CD8-positive, alpha-beta memory T cell (primary cell): ENCODE measurements at places on chromosomes 7 and 10. TPM values are rescaled to one million over a fixed set of nuclear protein-coding genes. Genes with fewer than 3 reads are reported as not detected.

DNA sequence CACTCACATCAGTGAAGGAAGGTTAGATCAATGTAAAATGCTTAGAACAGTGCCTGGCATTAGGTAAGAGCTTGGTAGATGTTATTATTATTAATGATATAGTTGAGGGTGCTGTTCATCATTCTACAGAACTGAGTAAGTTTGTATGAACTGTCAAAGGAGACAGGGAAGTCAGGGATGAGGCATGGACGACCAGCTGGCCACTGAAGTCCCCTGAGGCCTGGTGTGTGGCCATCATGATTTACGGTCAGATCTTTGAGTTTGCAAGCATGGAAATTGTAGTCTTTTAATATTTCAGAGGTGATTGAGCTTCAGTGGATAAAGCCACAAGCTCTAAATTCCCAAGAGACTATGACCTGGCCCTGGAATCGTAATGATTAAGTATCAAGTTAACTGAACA is 6.9 kb downstream of the ARMC3 start:
- H3K4me3 ChIP-seq: no peak overlapping the region
- H3K27me3 ChIP-seq: no peaks in the 10 kb centered on the region
- no peaks in the 10 kb centered on the region for H3K4me1 ChIP-seq
- no peak overlapping the region for H3K27ac ChIP-seq
- no peak for DNase-seq

- DNase-seq: no peak
- H3K36me3 ChIP-seq: no peaks in the 10 kb centered on the region
- no peak overlapping the region for H3K27ac ChIP-seq
- no peak overlapping the region for H3K4me3 ChIP-seq
These were observed 83.5 kb downstream of the SGMS1 start for GRCh38 chr10:50540069-50540825.

DNA sequence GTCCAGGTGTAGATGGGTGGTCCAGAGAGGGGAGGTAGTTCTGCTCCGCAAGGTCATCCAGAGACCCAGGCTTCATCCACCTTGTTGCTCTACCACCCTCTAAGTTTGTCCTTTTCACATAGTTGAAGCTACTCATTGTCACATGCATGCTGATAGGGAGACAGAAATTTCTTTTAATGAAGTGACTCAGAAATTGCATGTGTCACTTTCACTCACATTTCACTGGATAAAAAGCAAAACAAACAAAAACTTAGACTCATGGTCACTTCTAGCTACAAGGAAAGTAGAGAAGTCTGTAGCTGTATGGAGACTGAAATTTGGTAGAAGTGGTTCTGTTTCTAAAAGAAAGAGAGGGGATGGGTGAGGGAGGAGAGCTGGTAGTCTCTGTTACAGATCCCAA is 161.9 kb downstream of the SORCS3 start:
- H3K27ac ChIP-seq: no peak overlapping the region
- H3K4me3 ChIP-seq: no peak overlapping the region
- no peaks in the 10 kb centered on the region for H3K27me3 ChIP-seq
- H3K36me3 ChIP-seq: no peaks in the 10 kb centered on the region
- no peak for DNase-seq

Gene SPDYE5
- total RNA-seq: not detected

Gene UPK3B
- 0.42 TPM for total RNA-seq

- DNase-seq: no peak
- H3K36me3 ChIP-seq: no peaks in the 10 kb centered on the region
- H3K27me3 ChIP-seq: no peaks in the 10 kb centered on the region
- no peak overlapping the region for H3K27ac ChIP-seq
These were observed 4.7 kb upstream of the FRMPD2 start for GRCh38 chr10:48279081-48279751.

Gene LRGUK
- 0.18 TPM for total RNA-seq

- H3K27ac ChIP-seq: no peak overlapping the region
- H3K36me3 ChIP-seq: peaks cover 4% of the 10 kb centered on the region
- DNase-seq: peak; percentile 9
- no peaks in the 10 kb centered on the region for H3K27me3 ChIP-seq
These were observed 37.9 kb downstream of the VOPP1 start for GRCh38 chr7:55534262-55534915.

GRCh38 chr10:103772096-103772845 is 83.1 kb downstream of the SH3PXD2A start:
- H3K4me1 ChIP-seq: peaks cover 15% of the 10 kb centered on the region
- H3K36me3 ChIP-seq: no peaks in the 10 kb centered on the region
- peak overlapping the region; percentile 57 for H3K27ac ChIP-seq
- H3K4me3 ChIP-seq: peak overlapping the region; percentile 82
- H3K27me3 ChIP-seq: no peaks in the 10 kb centered on the region

- H3K4me3 ChIP-seq: no peak overlapping the region
- no peaks in the 10 kb centered on the region for H3K36me3 ChIP-seq
- H3K4me1 ChIP-seq: no peaks in the 10 kb centered on the region
These were observed 288.6 kb upstream of the PHF14 start for GRCh38 chr7:10685040-10685439.

Gene PLAC9
- total RNA-seq: not detected

- H3K4me3 ChIP-seq: no peak overlapping the region
- no peaks in the 10 kb centered on the region for H3K4me1 ChIP-seq
- no peak overlapping the region for H3K27ac ChIP-seq
- no peaks in the 10 kb centered on the region for H3K27me3 ChIP-seq
These were observed 230.3 kb upstream of the PFKP start for GRCh38 chr10:2836921-2837662.

Gene LAMB4
- total RNA-seq: not detected

GRCh38 chr10:80465839-80466590 is 11.9 kb downstream of the TSPAN14 start:
- no peaks in the 10 kb centered on the region for H3K36me3 ChIP-seq
- peaks cover 98% of the 10 kb centered on the region for H3K4me1 ChIP-seq
- peak overlapping the region; percentile 55 for H3K27ac ChIP-seq
- H3K27me3 ChIP-seq: no peaks in the 10 kb centered on the region

Gene TCTN3
- 32.1 TPM for total RNA-seq

Gene HOXA3
- not detected for total RNA-seq

- peaks cover 14% of the 10 kb centered on the region for H3K4me1 ChIP-seq
- no peaks in the 10 kb centered on the region for H3K36me3 ChIP-seq
- no peak overlapping the region for H3K27ac ChIP-seq
- H3K4me3 ChIP-seq: no peak overlapping the region
- H3K27me3 ChIP-seq: no peaks in the 10 kb centered on the region
- no peak for DNase-seq
These were observed 3.4 kb upstream of the BMPR1A start for GRCh38 chr10:86753051-86753450.

DNA sequence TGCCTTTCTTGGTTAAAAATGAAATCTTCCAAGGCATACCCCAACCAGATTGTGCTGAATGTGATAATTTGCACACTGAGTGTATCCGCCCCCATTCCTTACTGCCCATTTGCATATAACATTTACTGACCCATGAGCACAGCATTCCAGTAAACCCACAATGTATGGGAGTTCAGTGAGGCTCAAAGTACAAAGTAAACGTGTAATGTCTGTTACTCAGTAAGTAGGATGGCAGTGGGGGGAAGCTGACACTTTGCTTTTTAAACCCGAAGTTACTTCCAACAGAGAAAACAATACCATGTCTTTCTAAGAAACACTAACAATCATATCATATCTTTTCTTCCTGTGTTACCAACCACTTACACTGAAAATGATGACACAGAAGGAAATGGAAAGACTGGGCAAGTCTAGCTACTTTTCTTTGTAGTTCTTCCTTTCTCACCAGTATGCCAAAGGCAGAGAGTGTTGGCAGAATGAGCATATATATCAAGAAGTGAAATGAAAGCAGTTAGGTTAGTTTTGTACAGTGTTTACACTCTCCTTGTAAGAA is 27.1 kb upstream of the SOSTDC1 start:
- no peak overlapping the region for H3K27ac ChIP-seq
- H3K36me3 ChIP-seq: no peaks in the 10 kb centered on the region
- H3K4me1 ChIP-seq: no peaks in the 10 kb centered on the region
- no peak overlapping the region for H3K4me3 ChIP-seq
- no peaks in the 10 kb centered on the region for H3K27me3 ChIP-seq

GRCh38 chr7:95296456-95296855 is 27.9 kb downstream of the PON1 start:
- no peak overlapping the region for H3K27ac ChIP-seq
- H3K4me1 ChIP-seq: no peaks in the 10 kb centered on the region
- no peak for DNase-seq
- no peaks in the 10 kb centered on the region for H3K36me3 ChIP-seq

DNA sequence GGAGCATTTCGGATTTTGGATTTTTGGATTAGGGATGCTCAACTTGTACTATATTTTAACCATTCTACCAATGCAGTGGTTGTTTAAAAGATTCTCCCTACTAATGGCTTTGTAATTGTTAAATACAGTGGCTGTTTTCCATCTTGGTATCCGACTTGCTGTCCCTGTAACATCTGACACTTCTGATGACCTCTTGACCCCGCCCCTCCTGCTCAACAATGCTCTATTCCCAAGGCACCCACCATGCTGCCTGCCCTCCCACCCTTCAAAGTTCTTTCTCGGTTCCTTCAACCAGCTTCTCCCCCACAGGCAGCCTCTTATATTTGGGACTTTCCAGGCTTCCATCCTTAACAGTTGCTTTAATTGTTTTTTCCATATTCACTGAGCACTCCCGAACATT is 2.0 kb downstream of the PRTFDC1 start:
- no peaks in the 10 kb centered on the region for H3K27me3 ChIP-seq
- H3K27ac ChIP-seq: no peak overlapping the region

Gene CHRM2
- total RNA-seq: not detected

DNA sequence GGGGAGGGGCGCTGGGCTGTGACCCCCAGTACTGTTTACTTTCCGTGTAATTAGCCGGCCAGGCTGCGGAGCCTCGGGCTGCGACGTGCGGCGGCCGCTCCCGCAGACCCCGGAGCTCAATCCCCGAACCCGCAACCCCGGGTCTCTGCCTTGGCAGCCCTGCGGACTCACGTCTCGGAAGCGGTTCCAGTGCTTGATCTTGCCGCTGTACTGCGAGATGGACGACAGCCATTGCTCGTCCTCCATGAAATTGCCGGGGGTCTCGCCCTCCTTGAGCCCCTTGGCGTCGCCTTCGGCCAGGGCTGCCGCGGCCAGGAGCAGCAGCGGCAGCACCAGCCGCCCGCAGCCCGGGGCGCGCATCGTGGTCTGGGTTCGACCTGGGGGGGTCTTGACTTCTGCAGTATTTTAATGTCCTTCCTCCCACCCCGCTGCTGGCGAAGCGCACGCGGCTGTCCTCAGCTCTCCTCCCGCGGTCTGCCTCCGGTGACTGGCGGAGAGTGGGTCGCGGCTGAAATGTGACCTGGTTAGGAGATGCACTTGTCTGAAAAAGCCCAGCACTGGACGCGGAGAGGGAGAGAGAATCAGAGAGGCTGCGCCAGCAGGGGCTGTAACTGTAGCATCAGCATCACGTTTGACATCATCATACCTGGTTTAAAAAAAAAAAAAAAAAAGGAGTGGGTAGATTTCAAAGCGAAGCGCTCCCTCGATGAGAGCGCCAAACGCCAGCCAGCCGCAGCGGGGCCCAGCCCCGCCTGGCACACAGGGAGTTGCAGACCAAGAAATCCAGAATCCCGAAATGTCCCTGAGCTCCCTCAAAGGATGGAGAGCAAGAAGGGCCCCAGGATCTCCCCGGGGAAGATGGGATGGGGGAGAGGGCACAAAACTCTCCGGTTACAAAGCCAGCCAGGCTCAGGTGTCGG is at the start of gene SPOCK2:
SPOCK2 (minus strand) TSS at position 583 of the 920 bp plus-strand sequence; CDS start at position 360, 223 bp downstream.
- H3K27me3 ChIP-seq: no peaks in the 10 kb centered on the region
- H3K4me1 ChIP-seq: peaks cover 55% of the 10 kb centered on the region
- peaks cover 14% of the 10 kb centered on the region for H3K36me3 ChIP-seq
- H3K27ac ChIP-seq: peak within 1 kb of the TSS; percentile 86
- peak; percentile 69 for DNase-seq

DNA sequence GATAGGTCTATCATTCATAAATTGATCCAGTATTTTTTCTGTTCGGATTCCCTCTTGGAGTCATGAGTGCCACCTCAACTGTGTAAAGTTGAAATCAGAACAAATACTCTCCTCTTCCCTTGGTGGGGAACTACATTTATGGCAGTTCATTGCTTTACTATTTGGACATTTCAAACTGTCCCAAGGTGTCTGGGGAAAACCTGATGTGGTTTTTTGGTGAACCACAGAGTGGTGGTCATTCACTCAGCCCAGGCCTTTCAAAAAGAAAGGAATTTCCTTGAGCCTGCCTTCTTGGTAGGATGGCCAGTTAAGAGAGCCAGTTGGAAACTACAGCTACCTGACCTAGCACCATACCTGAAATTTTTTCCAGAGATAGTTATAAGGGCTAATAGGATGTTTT is 59.0 kb downstream of the ABCB1 start:
- no peak overlapping the region for H3K27ac ChIP-seq
- no peaks in the 10 kb centered on the region for H3K36me3 ChIP-seq
- DNase-seq: no peak
- no peak overlapping the region for H3K4me3 ChIP-seq
- no peaks in the 10 kb centered on the region for H3K27me3 ChIP-seq
- H3K4me1 ChIP-seq: no peaks in the 10 kb centered on the region

GRCh38 chr7:44236333-44236728 is 35.6 kb downstream of the YKT6 start:
- H3K27me3 ChIP-seq: no peaks in the 10 kb centered on the region
- H3K36me3 ChIP-seq: no peaks in the 10 kb centered on the region
- peaks cover 5% of the 10 kb centered on the region for H3K4me1 ChIP-seq
- no peak overlapping the region for H3K27ac ChIP-seq

Gene CDK5
- total RNA-seq: 20.5 TPM

GRCh38 chr7:24406789-24407299 is 122.9 kb downstream of the NPY start:
- H3K4me3 ChIP-seq: no peak overlapping the region
- no peaks in the 10 kb centered on the region for H3K27me3 ChIP-seq
- DNase-seq: no peak
- H3K4me1 ChIP-seq: peaks cover 5% of the 10 kb centered on the region
- no peaks in the 10 kb centered on the region for H3K36me3 ChIP-seq
- no peak overlapping the region for H3K27ac ChIP-seq

DNA sequence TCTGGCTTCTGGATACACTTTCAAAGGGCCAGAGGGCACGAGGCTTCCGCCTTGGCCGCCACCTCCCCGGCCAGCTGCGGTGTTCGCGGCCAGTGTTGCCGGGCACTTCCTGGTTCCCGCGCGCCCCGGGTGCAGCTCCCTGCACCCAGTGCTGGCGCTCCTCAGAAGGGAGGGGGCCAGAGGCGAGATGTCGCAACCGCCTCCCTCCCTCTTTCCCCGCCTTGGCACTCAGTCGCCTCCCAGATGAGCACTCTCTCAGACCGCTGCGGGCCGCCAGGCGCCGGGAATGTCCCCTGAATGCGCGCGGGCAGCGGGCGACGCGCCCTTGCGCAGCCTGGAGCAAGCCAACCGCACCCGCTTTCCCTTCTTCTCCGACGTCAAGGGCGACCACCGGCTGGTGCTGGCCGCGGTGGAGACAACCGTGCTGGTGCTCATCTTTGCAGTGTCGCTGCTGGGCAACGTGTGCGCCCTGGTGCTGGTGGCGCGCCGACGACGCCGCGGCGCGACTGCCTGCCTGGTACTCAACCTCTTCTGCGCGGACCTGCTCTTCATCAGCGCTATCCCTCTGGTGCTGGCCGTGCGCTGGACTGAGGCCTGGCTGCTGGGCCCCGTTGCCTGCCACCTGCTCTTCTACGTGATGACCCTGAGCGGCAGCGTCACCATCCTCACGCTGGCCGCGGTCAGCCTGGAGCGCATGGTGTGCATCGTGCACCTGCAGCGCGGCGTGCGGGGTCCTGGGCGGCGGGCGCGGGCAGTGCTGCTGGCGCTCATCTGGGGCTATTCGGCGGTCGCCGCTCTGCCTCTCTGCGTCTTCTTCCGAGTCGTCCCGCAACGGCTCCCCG is at the start of gene FFAR4:
FFAR4 (plus strand) TSS at position 231 of the 842 bp plus-strand sequence; CDS start at position 287, 56 bp downstream.
- DNase-seq: no peak
- H3K4me3 ChIP-seq: no peak within 1 kb of the TSS
- no peaks in the 10 kb centered on the region for H3K36me3 ChIP-seq
- no peaks in the 10 kb centered on the region for H3K27me3 ChIP-seq
- no peak within 1 kb of the TSS for H3K27ac ChIP-seq

Gene TIMM23
- total RNA-seq: 101 TPM
